ENCODE measurements at places on chromosomes 6 and 20.

DNA sequence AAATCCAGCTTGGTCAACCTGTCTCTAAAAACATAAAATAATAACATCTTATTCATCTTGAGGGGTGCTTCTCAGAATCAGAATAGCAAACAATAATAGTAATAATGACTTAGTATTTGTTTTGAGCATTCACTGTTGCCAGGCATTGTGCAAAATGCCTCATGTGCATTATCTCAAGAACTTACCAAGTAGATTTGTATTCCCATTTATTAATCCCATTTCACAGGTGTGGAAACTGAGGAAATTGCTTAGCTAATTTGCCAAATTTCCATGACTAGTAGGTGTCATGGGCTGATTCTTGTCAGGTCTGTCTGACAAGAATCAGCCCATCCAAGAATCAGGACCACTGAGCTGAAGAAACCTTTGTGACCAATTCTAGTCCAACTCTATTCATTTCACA is 5.5 kb downstream of the TTBK1 start:
- no peak for DNase-seq

DNA sequence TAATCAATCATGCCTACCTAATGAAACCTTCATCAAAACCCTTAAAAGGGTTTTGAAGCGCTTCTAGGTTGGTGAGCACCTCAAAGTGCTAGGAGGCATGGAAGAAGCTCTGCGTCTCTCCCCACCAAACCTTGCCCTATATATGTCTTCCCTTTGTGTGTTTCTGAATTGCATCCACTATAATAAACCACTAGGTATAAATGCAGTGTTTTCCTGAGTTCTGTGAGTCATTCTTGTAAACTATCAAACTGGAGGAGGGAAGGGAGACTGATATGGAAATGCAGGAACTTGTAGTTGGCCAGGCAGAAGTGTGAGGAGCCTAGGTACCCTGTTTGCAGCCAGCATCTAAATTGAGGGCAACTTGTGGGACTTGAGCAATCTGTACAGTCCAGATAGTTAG is 698.8 kb downstream of the DOK5 start:
- DNase-seq, result no peak

GRCh38 chr6:108159981-108160380 is 5.8 kb upstream of the NR2E1 start:
- DNase-seq, result no peak

GRCh38 chr6:39801456-39802251 is 9.5 kb downstream of the DAAM2 start:
- no peak for DNase-seq

DNA sequence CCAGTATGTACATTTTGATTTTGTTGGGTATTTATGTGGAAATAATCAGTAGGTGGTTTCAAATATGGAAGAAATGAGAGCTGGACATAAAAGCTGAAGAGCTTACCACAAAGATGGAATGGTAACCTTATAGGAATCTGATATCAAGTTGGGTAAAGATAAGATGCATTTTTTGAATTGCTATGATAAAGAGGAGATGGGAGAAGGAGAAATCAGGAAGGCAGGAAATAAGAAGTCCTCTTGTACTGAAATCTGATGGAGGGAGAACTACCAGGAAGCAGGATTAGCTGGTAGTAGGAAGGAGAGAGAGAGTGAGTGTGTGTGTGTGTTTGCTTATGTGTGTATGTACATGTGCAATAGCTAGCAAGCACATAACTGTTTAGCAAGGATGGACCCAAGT is 468.4 kb downstream of the PHF3 start:
- DNase-seq, result no peak

DNA sequence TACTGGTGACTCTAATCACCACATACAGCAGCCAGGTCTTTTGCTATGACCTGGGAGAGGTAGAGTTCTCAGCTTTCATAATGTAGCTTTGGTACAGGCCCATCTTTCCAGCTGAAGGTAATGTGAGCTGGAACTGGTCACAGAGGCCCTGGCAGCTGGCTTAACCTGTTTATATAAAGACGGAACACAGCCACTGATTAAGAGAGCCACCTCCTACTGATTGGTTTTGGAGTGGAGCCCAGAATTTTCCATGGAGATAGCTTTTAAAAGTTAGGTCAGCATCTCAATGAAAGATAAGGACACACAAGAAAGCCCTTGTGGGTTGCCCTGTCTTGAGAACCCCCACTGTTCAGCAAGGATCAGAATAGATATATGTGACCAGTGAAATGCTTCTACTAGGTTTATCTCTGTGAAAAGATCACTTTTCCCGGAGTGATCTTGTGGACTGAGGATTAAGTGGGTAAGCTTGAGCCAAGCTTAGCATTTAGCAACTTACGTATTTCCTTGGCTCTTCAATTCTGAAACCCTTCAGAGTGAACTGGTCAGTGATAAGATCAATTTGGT is 213.7 kb upstream of the CITED2 start:
- peak; percentile 61 for DNase-seq

GRCh38 chr6:69792292-69792691 is 4.5 kb downstream of the LMBRD1 start:
- DNase-seq, result no peak

- no peak for DNase-seq
Observed at GRCh38 chr6:113271437-113271836, 585.7 kb upstream of the MARCKS start.

GRCh38 chr20:36439040-36439730 is 102.1 kb upstream of the MYL9 start:
- DNase-seq, result no peak

- DNase-seq, result no peak
Observed at GRCh38 chr6:75402296-75402695, 91.3 kb downstream of the FILIP1 start.

DNA sequence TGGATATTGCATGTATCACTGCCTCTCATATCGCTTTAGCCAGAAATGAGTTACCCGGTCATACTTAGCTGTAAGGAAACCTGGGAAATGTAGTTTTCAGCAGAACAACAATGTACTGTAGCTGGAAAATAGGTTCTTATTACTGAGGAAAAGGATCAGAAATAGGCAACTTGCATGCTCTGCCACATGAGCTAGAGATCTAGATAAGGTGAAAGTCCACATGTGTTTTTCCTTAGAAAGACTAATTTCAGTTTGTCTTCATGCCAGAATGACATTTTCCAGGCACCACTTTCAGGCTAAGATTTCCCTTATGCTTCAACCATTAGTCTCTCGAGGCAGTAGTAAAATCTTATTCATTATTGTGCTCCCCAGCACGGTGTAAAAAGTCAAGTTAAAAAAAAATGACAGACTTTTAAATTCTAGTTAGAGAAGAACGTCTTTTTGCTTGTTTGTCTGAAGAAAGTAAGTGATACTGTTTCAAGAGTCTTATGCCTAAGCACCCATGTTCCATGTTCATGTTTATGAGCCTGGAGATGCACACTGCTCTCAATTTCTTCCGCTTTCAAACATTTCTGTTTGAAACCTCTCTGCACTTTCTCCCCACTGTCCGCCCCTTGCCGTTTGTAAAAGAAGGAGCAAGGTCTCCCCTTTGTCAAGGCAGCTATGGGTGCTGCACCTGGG is 67.6 kb downstream of the ZNF831 start:
- DNase-seq, result no peak

DNA sequence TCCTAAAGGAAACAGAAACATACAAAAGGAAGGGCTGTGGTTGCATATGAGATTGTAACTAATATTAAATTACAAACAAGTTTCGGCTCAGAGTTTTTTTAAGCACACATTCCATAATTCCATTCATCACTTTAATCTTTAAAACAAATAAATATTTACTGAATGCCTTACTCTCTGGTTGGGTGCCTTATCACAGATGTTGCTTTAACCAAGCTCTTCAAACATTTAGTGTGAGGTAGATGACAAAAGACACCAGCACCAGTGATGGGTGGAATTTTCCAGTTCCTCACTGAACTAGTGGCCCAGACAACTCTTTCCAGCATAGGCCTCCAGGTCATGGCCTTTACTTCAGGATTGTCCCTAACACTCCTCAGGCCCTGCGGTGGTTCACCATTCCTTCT is 58.7 kb downstream of the ARHGAP18 start:
- no peak for DNase-seq

DNA sequence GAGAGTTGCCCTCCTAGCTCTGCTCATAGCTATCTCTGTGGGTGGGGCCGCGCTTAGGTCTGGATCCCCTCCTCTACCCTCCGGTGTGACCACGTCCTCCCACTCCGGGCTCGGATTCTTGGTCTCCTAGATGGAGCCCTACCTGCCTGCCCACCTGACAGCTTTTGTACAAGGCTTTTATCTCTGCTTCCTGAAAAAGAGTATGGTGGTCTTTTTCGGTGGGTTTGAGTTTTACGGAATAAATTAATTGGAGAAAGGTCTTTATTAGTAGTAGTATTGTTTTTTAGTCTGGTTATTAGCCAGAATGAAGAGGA is 773 bp downstream of the SMAP1 start:
- DNase-seq, result no peak

GRCh38 chr6:88144637-88145297 is 21.4 kb downstream of the CNR1 start:
- no peak for DNase-seq

- no peak for DNase-seq
Observed at GRCh38 chr20:43691928-43692524, 25.1 kb downstream of the MYBL2 start.

DNA sequence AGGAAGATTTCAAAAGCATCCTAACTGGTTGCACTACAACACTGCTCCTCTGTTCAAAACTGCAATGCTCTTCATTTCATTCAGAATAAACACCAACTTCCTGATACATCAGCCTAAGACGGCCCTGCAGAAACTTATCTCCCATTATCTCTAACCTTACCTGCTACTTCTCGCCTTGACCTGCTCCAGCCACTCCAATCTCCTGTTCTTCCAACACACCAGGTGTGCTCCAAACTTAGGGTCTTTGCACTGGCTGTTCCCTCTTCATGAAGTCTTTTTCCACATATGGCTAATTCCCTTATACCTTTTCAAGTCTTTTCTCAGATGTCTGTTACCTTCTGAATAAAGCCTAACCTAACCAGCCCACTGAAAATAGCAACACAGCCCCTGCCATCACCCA is 32.1 kb downstream of the PHIP start:
- no peak for DNase-seq

- no peak for DNase-seq
Observed at GRCh38 chr6:170259278-170259677, 31.6 kb downstream of the DLL1 start.

DNA sequence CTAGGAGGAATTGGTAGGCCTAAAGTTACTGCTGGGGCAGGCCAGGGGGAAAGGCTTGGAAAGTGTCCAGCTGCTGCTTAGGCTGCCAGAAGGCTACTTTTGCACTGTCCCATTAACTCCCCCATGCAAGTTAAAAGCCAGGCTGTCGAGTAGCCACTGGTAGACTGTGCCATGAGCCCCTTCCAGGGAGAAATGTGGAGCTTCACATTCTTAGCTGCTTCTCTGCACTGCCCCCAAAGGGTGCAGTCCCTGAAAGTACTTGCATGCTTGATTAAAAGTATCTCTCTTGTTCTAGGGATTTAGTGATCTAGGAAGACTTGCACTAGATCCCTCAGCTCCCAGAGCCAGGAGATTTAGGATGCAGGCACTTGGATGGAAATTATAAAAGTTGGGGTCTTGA is 57.3 kb downstream of the CDC5L start:
- no peak for DNase-seq

DNA sequence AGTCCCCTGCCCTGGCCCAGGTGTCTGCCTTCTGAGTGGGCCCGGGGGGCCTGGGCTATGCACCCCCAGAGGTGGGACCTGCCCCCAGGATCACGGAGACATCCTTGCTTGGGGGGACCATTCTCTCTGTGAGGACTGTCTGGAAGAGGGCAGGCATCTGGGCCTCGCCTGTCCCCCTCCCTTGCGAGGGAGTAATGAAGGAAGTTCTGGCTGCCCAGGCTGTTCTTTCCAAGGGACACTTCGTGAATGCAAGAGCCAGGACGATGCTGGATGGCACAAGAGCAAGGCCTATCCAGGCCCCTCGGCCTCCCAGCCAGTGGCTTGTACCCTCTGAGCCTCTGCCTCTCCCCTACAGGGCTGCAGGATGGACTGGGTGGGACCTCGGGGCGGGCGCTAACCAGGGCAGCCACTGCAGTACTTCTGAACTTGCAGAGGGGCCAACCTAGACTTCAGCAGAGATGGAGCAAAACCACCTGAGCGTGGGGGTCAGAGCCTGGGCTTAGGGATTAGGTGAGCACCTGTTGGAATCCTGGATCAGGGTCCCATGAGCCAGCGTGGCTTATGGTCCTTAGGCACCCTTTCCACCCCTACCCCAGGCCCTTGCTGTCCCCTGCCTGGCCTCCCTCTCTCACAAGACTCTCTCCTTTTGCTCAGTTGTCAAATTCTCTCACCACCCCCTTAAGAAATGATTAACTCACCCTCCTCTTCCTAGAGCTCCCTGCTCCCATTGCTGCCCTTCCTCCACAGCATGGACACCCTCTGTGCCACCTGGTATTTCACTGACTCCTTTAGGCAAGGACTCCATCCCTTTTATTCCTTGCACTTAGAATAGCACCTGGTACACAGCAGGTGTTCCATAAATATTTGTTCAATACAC is 53.2 kb downstream of the CTCFL start:
- no peak for DNase-seq

GRCh38 chr6:28710466-28711191 is 184.9 kb downstream of the GPX5 start:
- DNase-seq, result no peak

- no peak for DNase-seq
Observed at GRCh38 chr20:47781632-47782031, 3.6 kb downstream of the SULF2 start.

- no peak for DNase-seq
Observed at GRCh38 chr20:41011551-41012067, 17.0 kb upstream of the TOP1 start.

DNA sequence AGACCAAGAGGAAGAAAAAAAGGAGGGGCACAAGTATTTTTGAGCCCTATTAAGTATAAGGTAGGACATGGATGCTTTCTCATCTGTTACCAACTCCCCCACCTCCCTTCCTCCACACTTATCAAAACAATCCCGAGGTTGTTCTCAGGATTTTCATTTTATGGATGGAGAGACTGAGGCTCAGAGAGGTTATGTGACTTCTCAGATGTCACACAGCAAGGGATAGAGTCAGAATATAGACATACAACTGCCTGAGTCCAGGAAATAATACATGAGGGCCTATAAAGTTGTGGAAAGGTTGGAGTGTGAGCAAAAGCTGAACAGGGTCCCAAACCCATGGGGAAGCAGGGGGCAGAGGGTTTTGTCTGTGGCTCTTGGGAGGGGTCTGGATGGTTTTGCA is 19.3 kb downstream of the KCNK17 start:
- DNase-seq, result no peak

- no peak for DNase-seq
Observed at GRCh38 chr6:109237077-109237985, 142.0 kb downstream of the CEP57L1 start.

GRCh38 chr6:98044151-98044561 is 761.1 kb upstream of the MMS22L start:
- DNase-seq, result peak; percentile 17

GRCh38 chr6:110746680-110747079 is 68.6 kb downstream of the CDK19 start:
- DNase-seq, result no peak

- DNase-seq, result no peak
Observed at GRCh38 chr6:84771756-84772356, 7.5 kb upstream of the TBX18 start.
